AG04450 (cell line): ENCODE measurements at places on chromosomes 1 and 21. TPM values are rescaled to one million over a fixed set of nuclear protein-coding genes. Genes with fewer than 3 reads are reported as not detected.
A peak's percentile ranks its signal among the peaks of the same experiment; 100 is the strongest.

- DNase-seq = no peak
Measured at GRCh38 chr1:111323231-111323630, 32.6 kb downstream of the CHIA start.

- DNase-seq = no peak
Measured at GRCh38 chr1:159076438-159077119, at the start of gene AIM2. AIM2 (minus strand) TSS chr1:159076766; CDS start chr1:159073499, 3,267 bp downstream.

DNA sequence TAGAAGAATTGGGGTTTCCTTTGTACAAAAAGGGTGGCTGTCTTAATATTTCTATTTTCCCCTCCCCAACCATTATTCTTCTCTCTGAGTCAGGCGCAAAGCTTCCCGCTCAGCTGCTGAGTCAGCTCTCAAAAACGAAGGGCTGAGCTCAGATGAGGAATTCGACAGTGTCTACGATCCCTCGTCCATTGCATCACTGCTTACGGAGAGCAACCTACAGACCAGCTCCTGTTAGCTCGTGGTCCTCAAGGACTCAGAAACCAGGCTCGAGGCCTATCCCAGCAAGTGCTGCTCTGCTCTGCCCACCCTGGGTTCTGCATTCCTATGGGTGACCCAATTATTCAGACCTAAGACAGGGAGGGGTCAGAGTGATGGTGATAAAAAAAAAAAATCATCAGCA, 3.0 kb upstream of the TUFT1 start:
- DNase-seq = peak; percentile 95

DNA sequence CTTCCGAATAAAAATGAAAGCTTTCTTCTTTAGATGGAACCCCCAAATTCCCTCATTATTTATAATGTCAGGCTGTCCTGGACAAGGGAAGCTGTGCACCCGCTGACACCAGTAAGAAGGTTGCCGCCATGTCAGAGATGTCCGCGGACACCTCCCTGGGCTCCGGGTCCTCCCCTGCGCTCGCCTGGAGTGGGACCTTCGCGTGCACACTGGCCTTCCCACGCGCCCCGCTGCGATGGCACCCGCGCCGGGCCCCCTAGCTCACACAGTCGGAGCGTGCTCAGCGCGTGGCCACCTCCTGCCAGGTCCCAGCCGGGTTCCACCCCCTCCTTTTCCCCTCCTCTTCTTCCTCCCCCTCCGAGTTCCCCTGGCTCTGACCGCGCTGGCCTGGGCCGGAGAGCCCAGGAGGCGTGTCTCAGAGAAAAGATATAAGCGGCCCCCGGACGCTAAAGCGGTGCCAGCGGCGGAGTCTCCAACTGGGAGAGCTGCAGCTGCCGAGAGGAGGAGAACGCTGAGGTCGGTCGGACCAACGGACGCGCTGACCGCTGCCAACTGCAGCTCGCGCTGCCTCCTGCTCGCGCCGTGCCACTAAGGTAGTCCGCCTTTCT, at the start of gene G0S2:
TSS of gene G0S2 (plus strand) at position 456 of the 608 bp plus-strand sequence. CDS start 273 bp downstream, outside the sequence.
- no peak for DNase-seq

DNA sequence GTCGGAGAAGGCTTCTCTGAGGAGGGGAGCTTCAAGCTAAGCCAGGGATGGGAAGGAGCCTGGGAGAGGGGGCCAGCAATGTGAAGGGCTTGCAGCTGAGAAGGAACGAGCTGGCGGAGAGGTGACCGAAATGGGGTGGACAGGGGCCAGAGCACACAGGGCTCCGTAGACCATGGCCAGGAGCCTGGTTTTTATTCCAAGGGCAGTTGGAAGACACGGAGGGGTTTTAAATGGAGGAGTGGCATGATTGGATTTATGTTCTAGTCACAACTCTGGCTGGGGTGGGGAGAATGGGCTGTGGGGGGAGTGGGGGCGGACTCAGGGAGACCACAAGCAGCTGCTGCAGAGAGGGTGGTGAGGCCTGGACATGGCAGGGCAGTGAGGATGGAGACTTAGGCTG, 5.1 kb upstream of the EPS8L3 start:
- no peak for DNase-seq

GRCh38 chr21:38136201-38136600, 120.6 kb upstream of the KCNJ15 start:
- DNase-seq = no peak

DNA sequence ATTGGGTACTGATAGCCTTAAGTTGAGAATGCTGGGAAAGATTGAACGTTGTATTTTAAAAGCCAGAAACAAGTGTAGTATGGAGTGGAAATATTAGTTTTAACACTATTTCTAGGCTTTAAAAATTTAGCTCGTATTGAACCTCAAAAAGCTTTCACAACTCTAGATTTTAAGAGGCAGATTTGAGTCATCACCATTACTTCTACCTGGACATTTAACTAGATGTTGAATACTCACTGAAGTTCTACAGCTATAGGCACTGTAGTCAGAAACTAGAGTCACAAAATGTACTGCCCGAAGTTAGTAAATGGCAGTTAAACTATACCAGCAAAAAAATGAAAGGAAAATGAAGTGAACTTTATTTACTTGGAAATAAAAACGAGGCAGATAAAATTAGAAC, 96.5 kb downstream of the NEK7 start:
- DNase-seq = no peak

NPL gene
- polyA plus RNA-seq = 0.48 and 0.55 TPM in 2 replicates

CLDN14 gene
- polyA plus RNA-seq = not detected in 2 replicates

DNA sequence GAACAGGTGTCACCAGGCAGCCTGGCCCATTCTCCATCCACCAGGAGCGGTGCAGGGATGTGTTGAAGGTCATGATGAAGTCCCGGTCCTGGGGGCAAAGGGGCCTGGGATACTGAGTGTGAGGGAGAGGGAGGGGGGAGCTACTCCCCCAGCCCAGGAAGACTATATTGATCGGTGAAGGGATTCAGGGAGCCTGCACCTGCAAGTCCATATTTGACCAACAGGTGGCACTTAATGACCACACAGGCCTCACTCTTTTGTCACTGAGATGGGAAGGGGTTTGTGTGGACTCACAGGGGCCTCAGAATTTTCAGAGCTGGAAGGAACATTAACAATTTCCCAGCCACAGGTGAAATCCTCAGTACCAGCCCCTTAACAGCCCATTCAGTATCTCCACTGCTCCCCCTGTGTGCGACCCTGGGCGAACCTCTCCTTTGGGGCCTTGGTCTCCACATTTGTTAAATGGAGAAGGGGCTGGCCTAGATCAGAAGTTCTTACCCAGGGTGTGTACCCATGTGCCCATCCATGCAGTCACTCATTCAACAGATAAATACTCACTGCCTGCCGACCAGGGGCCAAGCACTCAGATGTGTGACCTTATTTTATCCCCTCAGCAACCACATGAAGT, 55.6 kb downstream of the NKAIN1 start:
- DNase-seq = no peak

CACHD1 gene
- 3.5 and 4.4 TPM in 2 replicates for polyA plus RNA-seq

GRCh38 chr1:24952413-24952841, 22.4 kb upstream of the RUNX3 start:
- no peak for DNase-seq

RIPK4 gene
- not detected in 2 replicates for polyA plus RNA-seq

- DNase-seq = no peak
Measured at GRCh38 chr21:33831962-33832659, 83.5 kb downstream of the ATP5PO start.

DNA sequence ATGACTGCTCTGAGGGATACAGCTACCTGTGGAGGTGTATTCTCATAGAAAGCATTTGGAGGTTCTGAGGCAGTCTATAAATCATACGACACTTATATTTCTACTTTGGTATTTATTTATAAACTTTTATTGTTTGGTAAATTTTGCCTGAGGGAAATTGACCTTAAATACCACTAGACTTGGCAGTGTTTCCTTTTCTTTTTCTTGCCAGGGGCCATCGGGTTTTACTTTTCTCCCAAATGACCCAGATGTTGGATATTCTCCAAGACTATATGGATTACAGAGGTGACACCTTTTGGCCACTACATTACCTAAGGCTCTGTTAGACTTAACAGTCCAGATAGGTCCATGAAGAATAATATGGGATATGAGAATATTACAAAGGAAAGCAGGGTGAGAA, 28.2 kb downstream of the CHD1L start:
- no peak for DNase-seq

GRCh38 chr1:51317798-51318197, 12.6 kb downstream of the TTC39A start:
- DNase-seq = no peak

DNA sequence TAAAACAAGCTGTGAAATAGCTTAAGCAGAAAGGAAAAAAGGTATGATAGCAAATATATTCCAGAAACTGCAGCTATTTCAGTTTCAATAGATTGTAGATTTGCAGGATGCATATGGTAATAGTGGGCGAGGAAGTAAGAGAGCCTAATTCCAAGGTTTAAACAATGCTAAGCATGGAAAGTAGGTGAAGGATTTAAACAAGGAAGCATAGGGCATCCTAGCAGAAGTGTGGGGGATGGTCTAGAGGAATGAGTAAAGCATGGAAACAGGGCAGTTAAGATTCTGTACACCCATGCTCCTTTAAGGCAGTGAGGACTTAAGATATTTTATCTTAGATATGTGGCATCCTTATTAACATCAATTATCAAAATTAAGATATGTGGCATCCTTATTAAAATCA, 2.6 kb downstream of the IVNS1ABP start:
- no peak for DNase-seq

- no peak for DNase-seq
Measured at GRCh38 chr1:83802023-83802422, 196.9 kb downstream of the TTLL7 start.
